ENCODE measurements at places on chromosomes 5 and 9.

- no peak for DNase-seq
These were observed 602.1 kb downstream of the PSAT1 start for GRCh38 chr9:78899006-78899405.

- no peak for DNase-seq
These were observed 373.8 kb upstream of the KLF4 start for GRCh38 chr9:107863396-107863795.

GRCh38 chr5:64814073-64814472 is 45.3 kb downstream of the CWC27 start:
- no peak for DNase-seq

DNA sequence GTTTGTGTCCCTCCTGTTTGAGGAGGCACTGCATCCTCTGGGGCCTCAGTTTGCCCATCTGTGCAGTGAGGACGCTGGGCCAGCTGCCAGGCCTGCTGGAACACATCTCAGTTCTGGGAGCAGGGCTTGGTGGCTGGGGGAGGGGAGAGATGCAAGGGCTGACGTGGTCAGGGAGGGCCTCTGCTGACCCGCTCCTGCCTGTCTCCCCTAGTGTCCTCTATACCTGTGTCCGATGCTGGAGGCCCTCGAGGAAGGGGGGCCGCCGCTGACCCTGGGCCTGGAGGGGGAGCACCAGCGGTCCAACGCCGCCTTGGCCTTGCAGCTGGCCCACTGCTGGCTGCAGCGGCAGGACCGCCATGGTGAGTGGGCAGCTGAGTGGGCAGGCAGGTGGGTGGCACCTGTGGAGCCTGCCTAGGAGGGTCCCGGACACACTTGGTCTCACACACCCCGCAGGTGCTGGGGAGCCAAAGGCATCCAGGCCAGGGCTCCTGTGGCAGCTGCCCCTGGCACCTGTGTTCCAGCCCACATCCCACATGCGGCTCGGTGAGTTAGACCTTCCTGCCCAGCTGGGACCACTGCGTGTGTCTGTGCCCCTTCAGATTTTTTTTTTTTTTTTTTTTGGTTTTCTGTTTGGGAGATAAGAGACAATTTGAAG is 5.8 kb downstream of the FPGS start:
- DNase-seq, result no peak

- no peak for DNase-seq
These were observed 216.2 kb upstream of the CLINT1 start for GRCh38 chr5:158074992-158075769.

DNA sequence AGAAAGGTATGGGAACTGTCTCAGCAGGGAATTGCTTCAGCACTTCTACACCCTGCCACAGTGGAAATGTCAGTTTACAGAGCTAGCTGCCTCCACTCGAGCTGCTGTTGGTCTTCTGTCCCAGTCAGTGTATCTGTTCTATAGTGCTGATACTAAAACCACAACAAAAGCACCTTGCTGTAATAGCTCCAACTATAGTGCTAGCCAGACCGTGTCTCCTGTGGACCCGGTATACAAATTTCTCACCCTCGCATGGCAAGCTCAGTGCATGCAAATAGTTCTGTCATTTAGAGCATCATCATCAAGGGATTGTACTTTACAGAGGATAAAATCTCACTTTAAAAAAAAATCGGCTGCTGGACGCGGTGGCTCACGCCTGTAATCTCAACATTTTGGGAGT is 51.5 kb upstream of the IQGAP2 start:
- DNase-seq, result no peak

DNA sequence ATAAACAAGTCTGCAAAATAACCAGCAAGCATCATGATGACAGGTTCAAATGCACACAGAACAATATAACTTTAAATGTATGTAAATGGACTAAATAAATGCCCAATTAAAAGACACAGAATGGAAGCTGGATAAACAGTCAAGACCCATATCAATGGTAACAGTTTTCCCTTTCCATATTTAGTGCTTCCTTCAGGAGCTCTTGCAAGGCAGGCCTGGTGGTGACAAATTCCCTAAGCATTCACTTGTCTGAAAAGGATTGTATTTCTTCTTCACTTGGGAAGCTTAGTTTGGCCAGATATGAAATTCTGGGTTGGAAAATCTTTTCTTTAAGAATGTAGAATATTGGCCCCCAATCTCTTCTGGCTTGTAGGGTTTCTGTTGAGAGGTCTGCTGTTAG is 120.2 kb upstream of the RASA1 start:
- no peak for DNase-seq

Measured in T-helper 2 cell (primary cell).